ENCODE measurements at places on chromosomes 1 and 21. TPM values are rescaled to one million over a fixed set of nuclear protein-coding genes. Genes with fewer than 3 reads are reported as not detected.

DNA sequence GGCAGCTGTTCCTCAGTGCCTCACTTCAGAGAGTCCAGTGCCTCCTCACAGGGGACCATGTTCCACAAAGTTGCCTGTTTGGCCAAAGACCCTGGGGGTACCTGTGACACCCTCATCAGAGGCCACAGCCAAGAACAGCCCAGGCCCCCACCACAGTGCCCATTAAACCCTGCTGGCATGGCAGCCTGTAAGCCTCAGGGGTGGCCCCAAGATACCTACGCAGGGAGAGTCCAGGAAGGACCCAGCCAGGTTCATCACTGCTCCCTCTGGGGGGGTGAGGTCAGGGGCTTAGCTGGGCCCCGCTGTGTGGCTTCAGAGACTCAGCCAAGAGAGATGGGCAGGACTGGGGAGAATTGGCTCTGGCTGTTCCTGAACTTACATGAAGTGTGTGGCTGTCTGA lies 19.1 kb upstream of the PRDM16 start:
- DNase-seq, result no peak

GRCh38 chr1:196960854-196961253 lies 16.5 kb upstream of the CFHR5 start:
- DNase-seq, result no peak

GRCh38 chr1:30684881-30685795 lies 38.2 kb downstream of the MATN1 start:
- DNase-seq, result no peak

The CNKSR1 gene
- polyA plus RNA-seq, result 0.05 TPM

The HYI gene
- polyA plus RNA-seq, result 27.9 TPM

The OR2T35 gene
- polyA plus RNA-seq, result not detected

The AGT gene
- polyA plus RNA-seq, result 6.2 TPM

The HSD3B1 gene
- polyA plus RNA-seq, result not detected

The PCSK9 gene
- polyA plus RNA-seq, result 0.17 TPM

Data from AG04450 (cell line).